Neural crest cell (in vitro differentiated cells): ENCODE measurements at places on chromosomes 13 and 19. TPM values are rescaled to one million over a fixed set of nuclear protein-coding genes. Genes with fewer than 3 reads are reported as not detected.

Gene LILRA1
- total RNA-seq, result not detected in 2 replicates

Gene TNFSF9
- 1.3 and 1.4 TPM in 2 replicates for total RNA-seq

- H3K4me1 ChIP-seq, result no peaks in the 10 kb centered on the region
- peaks cover 10% of the 10 kb centered on the region for H3K36me3 ChIP-seq
- H3K4me3 ChIP-seq, result no peak overlapping the region
- no peak overlapping the region for H3K27ac ChIP-seq
- DNase-seq, result no peak
- no peaks in the 10 kb centered on the region for H3K27me3 ChIP-seq
Observed at GRCh38 chr13:19067767-19068166, 113.9 kb downstream of the TUBA3C start.

Gene LSR
- 3.5 and 4.0 TPM in 2 replicates for total RNA-seq

DNA sequence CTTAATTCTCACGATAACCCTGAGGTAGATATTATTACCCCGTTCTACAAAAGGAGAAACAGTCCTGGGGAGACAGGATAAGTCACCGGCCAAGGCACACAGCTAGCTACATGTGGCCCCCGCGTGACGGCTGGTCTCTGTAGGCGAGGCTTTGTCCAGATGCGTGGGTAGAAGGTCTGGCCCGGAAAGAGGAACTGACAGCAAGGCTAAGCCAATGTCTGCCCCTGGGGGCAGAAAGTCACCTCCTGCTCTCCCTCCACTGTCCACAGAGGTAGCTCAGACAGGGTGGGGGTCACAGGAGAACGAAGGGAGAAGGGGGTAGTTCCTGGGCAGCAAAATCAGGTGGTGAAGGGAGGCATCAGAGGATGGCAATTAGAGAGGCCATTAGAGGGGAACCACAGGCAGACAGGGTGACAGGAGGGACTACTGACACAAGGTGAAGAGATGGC, 1.8 kb downstream of the APOC4 start:
- no peaks in the 10 kb centered on the region for H3K27me3 ChIP-seq
- no peak overlapping the region for H3K4me3 ChIP-seq
- peak overlapping the region; percentile 52 for H3K27ac ChIP-seq

DNA sequence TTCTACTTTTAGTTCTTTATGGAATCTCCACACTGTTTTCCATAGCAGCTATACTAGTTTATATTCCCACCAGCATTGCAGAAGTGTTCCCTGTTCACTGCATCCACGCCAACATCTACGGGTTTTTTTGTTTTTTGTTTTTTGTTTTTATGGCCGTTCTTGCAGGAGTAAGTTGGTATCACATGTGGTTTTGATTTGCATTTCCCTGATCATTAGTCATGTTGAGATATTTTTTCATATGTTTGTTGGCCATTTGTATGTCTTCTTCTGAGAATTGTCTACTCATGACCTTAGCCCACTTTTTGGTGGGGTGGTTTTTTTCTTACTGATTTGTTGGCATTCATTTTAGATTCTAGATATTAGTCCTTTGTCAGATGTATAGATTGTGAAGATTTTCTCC, 89.7 kb downstream of the FRY start:
- no peak overlapping the region for H3K27ac ChIP-seq
- DNase-seq, result no peak
- H3K4me1 ChIP-seq, result no peaks in the 10 kb centered on the region
- no peak overlapping the region for H3K4me3 ChIP-seq
- peaks cover 22% of the 10 kb centered on the region for H3K36me3 ChIP-seq
- no peaks in the 10 kb centered on the region for H3K27me3 ChIP-seq

Gene CABP5
- total RNA-seq, result not detected in 2 replicates

GRCh38 chr13:113418722-113419049, 34.6 kb downstream of the ADPRHL1 start:
- no peak overlapping the region for H3K27ac ChIP-seq
- H3K36me3 ChIP-seq, result no peaks in the 10 kb centered on the region
- H3K4me1 ChIP-seq, result peaks cover 5% of the 10 kb centered on the region
- no peak overlapping the region for H3K4me3 ChIP-seq
- no peak for DNase-seq

DNA sequence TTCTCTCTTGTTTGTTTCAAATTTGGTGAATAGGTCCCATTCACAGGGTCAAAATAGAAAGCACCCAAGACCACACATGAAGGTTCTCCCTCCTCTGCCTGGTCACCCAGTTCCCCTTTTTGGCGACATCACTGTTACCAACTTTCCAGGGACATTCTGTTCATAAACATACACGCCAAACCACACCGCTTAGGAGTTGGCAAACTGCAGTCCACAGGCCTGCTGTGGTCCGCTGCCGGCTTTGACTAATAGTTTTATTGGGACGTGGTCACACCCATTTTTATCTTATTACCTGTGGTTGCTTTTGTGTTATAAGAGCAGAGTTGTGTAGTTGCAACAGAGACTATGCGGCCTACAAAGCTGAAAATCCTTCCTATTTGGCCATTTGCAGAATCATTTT, 24.2 kb downstream of the UHRF1 start:
- no peak overlapping the region for H3K4me3 ChIP-seq
- no peak overlapping the region for H3K27ac ChIP-seq
- no peaks in the 10 kb centered on the region for H3K4me1 ChIP-seq
- no peak for DNase-seq
- H3K27me3 ChIP-seq, result no peaks in the 10 kb centered on the region
- H3K36me3 ChIP-seq, result peaks cover 31% of the 10 kb centered on the region

DNA sequence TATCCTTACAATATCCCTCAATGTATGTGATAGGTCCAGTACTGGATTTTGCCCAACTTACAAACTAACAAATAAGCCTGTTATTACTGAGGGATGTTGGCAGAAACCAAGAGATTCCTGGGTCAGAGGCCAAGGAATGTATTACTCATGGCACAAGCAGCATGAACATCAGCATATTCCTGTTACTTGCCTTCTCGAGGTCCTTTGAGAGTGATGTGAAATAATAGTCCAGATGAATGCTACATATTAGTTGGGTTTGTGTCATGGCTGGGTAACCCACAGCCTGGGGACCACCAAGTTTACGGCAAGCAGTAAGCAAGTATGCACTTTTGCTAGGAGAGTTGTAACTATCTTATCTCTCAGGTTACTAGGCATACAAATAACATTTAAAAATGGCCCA, 384.5 kb upstream of the GPC6 start:
- peaks cover 3% of the 10 kb centered on the region for H3K4me1 ChIP-seq
- no peak overlapping the region for H3K4me3 ChIP-seq
- H3K27me3 ChIP-seq, result no peaks in the 10 kb centered on the region
- H3K27ac ChIP-seq, result no peak overlapping the region

GRCh38 chr19:18340190-18340989, at the start of gene PGPEP1:
TSS of gene PGPEP1 (plus strand) at chr19:18340598. CDS start at chr19:18340682, 84 bp downstream.
- DNase-seq, result peak; percentile 60
- H3K36me3 ChIP-seq, result no peaks in the 10 kb centered on the region
- H3K4me1 ChIP-seq, result peaks cover 31% of the 10 kb centered on the region
- no peak within 1 kb of the TSS for H3K27ac ChIP-seq
- H3K27me3 ChIP-seq, result peaks cover 75% of the 10 kb centered on the region

DNA sequence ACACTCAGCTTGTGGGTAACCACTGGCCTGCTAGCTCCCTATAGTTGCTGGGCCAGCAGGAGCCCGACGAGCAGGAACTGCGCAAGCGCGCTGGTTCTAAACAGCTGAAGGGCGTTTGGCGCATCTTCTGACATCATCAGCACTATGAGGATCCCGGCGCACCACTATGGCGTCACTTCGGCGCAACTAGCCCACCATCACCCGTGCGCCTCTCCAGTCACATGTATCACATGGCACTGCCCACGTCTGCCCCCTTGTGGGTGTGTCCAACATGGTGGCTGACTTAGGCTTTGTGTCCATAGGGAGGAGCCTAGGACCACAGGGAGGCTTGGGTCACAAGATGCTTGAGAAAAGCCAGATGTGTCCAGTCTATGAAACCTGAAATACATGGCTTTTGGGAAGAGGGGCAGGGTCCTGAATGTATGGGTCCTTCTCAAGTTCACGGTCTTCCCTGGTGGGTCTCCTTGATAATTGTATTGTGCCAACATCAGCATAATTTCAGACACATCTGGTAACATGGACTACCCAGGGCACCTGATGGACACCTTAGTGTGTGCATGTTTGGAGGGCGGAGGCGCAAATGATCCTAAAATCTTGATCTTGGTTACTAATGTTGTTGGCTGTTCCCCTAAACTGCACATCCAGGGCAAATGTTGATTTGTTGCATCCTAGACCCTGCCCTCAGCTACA, 18.0 kb downstream of the KLK4 start:
- H3K4me1 ChIP-seq, result no peaks in the 10 kb centered on the region
- H3K27me3 ChIP-seq, result peaks cover 86% of the 10 kb centered on the region
- no peaks in the 10 kb centered on the region for H3K36me3 ChIP-seq
- no peak for DNase-seq
- no peak overlapping the region for H3K27ac ChIP-seq

Gene C19orf85
- not detected in 2 replicates for total RNA-seq

Gene SULT2A1
- total RNA-seq, result not detected in 2 replicates

Gene PSPC1
- 81.1 and 85.3 TPM in 2 replicates for total RNA-seq

Gene WASF3
- 78.2 and 79.7 TPM in 2 replicates for total RNA-seq

DNA sequence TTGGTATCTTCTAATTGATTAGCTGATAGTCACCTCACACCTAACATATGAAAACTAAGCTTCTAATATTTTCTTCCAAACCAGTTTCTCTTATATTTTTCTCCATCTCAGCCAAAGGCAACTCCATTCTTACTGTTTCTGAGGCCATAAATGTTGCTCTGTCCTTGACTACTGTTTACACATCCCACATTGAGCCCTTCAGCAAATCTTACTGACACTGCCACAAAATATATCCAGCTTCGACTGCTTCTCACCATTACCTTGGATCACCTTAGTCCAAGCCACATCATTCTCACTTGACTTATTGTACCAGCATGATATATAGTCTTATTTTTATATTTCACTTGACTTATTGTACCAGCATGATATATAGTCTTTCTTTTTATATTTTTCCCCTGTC, 121.6 kb downstream of the MAB21L1 start:
- H3K4me3 ChIP-seq, result no peak overlapping the region
- peaks cover 17% of the 10 kb centered on the region for H3K4me1 ChIP-seq
- peaks cover 3% of the 10 kb centered on the region for H3K36me3 ChIP-seq
- no peak for DNase-seq

DNA sequence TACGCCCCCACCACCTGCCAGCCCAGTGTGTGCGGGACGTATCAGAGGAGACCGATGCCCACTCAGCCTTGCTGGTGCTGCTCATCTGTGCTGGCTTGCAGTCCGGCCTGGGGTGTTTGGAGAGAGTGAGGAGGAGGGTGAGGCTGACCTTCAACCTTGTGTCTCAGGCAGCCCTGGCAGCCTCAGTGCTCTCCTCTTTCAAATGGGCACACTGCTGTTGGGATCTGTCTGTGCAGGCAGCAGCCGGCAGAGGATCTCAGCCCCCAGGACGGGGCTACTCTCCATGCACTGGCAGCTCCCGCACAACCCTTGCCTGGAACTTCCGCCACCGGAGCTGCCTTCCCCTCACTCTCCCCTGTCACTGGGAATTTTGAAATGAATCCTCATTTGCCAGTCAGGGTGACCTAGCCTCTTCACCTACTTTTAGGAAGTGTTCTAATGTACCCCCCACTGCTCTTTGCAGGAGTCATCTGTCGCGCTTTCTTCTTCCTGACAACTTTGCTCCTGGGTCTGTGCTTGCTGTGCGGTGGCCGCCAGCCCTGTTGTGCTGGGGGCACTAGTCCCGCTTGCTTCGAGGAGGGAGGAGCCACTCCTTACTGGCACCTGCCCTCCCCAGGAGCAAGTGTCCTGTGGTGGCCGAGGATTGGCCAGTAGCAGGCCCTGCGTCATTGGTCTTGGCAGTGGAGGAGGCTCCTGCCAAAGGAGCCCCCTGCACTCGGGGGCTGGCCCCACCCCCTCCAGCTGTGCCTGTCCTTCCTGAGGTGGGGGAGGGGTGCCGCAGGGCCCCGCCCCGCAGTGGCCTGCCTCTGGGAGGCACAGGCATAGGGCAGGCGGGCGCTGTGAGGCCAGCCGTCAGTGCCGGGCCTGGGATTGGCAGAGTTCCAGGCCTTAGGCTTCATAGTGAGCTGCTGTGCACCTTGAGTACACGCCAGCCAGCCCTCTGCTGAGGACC, 53.4 kb downstream of the TSSK6 start:
- peak; percentile 57 for DNase-seq
- peaks cover 21% of the 10 kb centered on the region for H3K36me3 ChIP-seq
- H3K4me3 ChIP-seq, result peak overlapping the region; percentile 11
- peaks cover 62% of the 10 kb centered on the region for H3K4me1 ChIP-seq

- DNase-seq, result no peak
- peaks cover 14% of the 10 kb centered on the region for H3K4me1 ChIP-seq
Observed at GRCh38 chr13:42218576-42218975, 53.4 kb upstream of the AKAP11 start.

DNA sequence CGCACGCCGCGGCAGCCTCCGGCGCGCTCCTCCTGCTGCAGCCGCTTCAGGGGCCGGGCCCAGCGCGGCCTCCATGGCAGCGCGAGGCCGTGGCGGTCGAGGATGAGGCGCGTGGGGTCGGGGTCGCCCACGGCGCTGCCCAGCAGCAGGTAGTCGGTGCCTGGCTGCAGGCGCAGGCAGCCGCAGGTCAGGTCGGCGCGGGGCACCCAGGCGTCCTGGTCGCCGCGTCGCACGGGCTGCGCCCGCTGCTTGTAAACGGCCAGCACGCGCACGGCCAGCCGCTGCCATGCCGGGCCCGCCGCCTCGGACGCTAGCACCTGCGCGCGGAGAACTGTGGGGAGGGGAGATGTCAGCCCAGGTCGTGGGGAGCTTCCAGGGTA, 11.1 kb downstream of the NTN5 start:
- no peak overlapping the region for H3K27ac ChIP-seq
- no peak overlapping the region for H3K4me3 ChIP-seq
- no peaks in the 10 kb centered on the region for H3K27me3 ChIP-seq
- peaks cover 4% of the 10 kb centered on the region for H3K4me1 ChIP-seq

- H3K4me1 ChIP-seq, result peaks cover 5% of the 10 kb centered on the region
- H3K4me3 ChIP-seq, result no peak overlapping the region
- no peak overlapping the region for H3K27ac ChIP-seq
- no peaks in the 10 kb centered on the region for H3K36me3 ChIP-seq
- no peaks in the 10 kb centered on the region for H3K27me3 ChIP-seq
Observed at GRCh38 chr13:67048084-67048820, 181.9 kb downstream of the PCDH9 start.

DNA sequence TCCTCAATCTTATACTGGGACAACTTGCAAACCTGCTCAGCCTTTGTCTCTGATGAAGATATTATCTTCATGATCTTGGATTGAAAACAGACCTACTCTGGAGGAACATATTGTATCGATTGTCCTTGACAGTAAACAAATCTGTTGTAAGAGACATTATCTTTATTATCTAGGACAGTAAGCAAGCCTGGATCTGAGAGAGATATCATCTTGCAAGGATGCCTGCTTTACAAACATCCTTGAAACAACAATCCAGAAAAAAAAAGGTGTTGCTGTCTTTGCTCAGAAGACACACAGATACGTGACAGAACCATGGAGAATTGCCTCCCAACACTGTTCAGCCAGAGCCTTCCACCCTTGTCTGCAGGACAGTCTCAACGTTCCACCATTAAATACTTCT, 4.0 kb upstream of the KLK3 start:
- peaks cover 72% of the 10 kb centered on the region for H3K27me3 ChIP-seq
- H3K27ac ChIP-seq, result no peak overlapping the region
- H3K36me3 ChIP-seq, result no peaks in the 10 kb centered on the region
- no peaks in the 10 kb centered on the region for H3K4me1 ChIP-seq

Gene CD70
- total RNA-seq, result 0.41 TPM in 1 of 2 replicates, not detected in the other
